ENCODE measurements at places on chromosomes 6 and 20.

- DNase-seq = no peak
These were observed 12.3 kb upstream of the FAM110A start for GRCh38 chr20:821046-821730.

- no peak for DNase-seq
These were observed at the start of gene ENPP3 for GRCh38 chr6:131636880-131637792. Gene ENPP3 (plus strand): TSS chr6:131637302. CDS start chr6:131637385, 83 bp downstream.

GRCh38 chr6:37092923-37093727 lies 76.8 kb upstream of the PIM1 start:
- no peak for DNase-seq

DNA sequence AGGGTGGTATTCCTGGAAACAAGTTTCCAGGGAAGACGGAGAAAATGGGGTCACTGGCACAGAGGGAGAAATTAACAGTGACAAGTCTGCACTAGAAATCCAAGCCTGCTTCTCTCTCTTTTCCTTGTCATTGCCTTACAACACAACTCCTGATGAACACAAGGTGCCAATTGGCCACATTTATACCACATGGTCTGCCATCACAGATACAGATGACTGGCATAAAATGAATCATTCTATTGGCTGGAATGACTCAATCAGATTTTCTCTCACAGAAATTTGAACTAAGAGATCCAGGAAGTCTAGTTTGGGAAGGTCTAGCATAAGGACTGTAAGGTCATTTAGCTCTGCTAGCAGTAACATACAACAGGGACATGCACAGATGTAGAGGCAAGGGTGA lies 190.3 kb downstream of the LINC00237 start:
- no peak for DNase-seq

GRCh38 chr20:1490643-1491195 lies 501 bp downstream of the SIRPB2 start:
- no peak for DNase-seq

- no peak for DNase-seq
These were observed 998 bp downstream of the BMP2 start for GRCh38 chr20:6768228-6769140.

DNA sequence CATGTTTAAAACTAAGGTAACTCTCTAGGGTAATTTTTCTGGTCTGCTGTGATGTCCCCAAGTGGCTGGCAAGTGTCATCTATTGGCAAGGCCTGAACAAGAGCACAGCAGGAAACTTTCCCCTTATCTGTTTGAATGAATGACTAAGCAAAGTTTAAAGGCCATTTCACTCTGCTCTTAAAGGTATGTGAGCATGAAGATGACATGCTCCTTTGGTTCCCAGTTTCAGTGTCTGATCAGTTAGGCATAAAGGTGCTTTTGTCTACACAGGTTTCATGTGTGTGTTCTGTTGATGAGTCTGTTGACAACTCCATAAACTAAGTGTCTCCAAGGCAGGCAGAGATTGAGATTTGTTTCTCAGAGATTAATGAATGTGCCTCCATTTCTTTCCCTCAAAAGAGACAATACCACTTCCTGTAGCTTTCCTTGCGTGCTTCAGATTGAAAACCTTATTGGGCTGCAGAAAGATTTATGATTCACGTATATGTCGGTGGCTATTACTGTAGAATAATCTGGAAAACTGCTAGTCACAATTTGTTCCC lies 83.9 kb downstream of the MAP3K7 start:
- DNase-seq = no peak

DNA sequence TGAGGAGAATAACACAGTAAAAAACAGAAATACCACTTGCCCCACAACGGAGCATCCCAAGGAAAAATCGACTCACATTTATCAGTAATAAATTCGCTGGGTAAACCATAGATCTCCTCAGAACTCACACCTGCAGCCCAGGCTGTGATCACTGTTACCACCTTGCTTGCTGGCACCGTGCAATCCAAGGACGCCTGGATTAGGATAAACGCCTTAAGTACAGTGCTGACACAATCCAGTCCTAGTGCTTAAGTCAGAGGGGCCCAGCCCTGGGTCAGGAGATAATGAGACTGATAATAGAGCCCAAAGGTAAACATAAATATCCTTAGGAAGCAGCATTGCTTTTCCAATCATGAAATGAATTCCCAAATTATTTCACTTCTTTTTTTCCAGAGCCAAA lies 62.5 kb downstream of the EPB41L2 start:
- no peak for DNase-seq
